ENCODE measurements at places on chromosomes 11 and 22.
A peak's percentile ranks its signal among the peaks of the same experiment; 100 is the strongest.

GRCh38 chr22:27267145-27267544, 534.4 kb downstream of the MN1 start:
- DNase-seq, result no peak

DNA sequence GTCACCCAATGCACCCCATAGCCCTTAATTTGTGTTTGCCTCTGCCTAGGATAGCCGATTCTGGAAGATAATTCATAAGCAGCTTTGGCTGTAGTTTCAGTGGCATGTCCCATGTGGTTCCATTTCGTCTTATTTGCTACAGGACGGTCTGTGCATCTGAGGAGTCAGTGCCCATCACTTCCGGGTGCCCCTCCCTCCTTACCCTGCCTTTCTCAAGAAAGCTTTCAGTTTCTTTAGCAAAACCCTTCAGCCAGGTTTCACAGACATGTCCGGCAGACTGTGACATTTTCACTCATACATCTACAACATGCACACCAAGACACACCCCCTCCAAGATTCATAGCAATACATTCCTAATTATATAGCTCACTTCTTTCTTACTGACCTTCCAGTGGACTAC, 14.3 kb downstream of the TP53AIP1 start:
- DNase-seq, result peak; percentile 19

- no peak for DNase-seq
Observed at GRCh38 chr11:77636731-77637344, 756 bp downstream of the CLNS1A start.

DNA sequence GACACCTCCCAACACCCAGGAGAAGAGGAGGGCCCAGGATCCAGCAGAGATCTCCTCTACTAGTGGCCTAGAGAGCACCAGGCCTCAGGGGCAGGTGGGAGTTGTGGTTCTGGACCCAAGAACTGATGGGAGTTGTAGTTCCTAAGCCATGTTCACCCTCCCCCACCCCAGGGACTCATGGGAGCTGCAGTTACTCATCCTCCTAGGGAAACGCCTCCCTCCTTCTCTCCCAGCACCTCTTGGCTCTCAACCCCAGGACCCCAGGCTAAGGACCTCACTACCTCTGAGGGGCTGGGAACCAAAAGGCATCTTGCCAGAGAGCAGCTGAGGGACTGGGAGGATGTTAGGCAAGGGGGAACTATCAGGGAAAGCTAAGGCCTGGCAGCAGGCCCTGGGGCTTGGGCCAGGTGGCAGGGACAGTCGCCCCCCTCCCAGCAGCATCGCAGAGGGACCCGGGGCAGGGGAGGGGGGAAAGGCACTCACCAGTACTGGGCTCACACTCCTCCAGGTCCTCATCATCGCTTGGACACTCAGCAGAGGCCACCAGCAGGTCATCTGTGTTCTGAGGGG, 28.9 kb downstream of the SLC22A12 start:
- no peak for DNase-seq

DNA sequence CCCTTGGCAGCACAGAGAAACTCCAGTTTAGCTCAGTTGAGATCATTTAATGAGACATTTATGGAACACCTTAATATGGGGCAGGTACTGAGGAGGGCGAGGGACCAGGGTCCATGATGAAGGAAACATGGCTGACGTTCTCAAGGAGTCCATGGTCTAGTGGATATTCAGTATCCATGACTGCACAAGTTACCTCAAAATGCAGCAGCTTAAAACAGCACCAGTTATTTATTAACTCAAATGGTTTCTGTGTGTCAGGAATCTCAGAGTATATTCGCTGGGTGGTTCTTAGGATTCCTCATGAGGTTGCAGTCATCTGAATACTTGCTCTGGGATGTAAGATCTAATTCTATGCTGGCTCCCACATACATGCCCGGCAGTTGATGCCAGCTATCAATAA, 346.8 kb downstream of the LARGE1 start:
- no peak for DNase-seq

DNA sequence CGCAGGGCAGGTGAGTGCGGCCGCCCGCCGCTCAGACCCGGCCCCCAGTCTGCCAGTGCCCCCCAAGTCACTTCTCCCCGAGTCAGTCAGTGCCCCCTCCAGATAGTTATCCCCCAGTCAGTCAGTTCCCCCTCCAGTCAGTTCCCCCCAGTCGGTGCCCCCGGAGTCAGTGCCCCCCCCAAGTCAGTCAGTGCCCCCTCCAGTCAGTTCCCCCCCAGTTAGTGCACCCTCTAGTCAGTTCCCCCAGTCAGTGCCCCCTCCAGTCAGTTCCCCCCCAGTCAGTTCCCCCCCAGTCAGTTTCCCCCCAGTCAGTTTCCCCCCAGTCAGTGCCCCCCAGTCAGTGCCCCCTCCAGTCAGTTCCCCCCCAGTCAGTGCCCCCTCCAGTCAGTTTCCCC, 411 bp downstream of the PPP6R2 start:
- DNase-seq, result no peak

GRCh38 chr22:30371981-30372380, 15.2 kb downstream of the CCDC157 start:
- no peak for DNase-seq

DNA sequence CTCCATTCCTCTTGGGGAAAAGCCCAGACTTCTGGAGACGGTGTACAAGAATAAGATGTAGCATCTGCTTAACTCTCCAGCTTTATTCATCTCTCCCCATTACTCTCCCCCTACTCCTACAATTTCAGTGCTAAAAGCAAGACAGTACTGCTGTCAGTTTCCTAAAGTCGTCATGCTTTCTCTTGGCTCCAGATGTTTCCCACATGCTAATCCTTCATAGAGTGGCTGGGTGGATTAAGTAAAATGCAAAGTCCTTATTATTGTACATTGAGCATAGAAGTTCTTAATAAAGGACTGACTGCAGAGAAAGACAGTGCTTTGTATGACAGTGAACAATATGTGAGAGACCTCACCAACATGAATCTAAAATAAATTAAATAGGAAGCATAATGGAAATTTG, 142.2 kb upstream of the UBASH3B start:
- DNase-seq, result no peak

DNA sequence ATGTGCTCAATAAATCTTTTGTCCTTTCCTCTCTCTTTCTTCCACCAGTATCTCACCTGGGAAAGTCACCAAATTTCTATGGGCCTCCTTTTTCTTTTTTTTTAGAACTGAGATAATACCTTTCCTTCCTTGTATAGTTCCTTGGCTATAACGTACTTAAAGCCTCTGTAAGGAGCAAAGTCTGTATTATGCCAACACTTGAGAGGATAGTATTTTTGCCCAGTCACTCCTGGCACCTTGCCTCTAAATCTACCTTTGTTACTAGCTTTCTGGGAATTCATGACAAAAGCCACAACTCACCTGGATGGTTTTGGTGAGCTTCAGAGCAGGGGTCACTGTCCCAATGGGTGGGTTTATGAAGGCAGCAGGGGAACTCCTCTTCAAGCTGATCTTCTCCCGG, 12.2 kb downstream of the POLDIP3 start:
- no peak for DNase-seq

DNA sequence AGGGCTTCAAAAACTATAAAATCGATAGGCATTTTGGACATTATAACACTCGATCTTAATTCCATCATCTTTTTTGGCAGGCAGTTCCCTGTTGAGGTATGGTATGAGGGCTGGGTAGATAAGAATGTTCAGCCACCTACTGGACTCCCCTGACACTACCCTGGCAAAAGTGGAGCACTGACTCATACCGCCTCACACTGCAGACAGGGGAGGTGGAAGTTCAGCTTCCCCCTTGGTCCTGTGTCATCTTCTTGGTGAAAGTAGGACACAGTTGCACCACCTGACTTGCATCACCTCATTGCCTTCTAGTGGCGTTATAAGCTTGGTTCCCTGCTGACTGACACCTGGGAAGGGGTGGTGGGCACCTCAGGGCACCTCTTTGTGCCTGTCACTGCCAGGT, 30.4 kb downstream of the PAAF1 start:
- DNase-seq, result peak; percentile 1

GRCh38 chr11:77301510-77301909, at the start of gene GDPD4:
Gene GDPD4 (minus strand): TSS chr11:77301686. CDS start chr11:77285137, 16,549 bp downstream.
- no peak for DNase-seq

- DNase-seq, result no peak
Observed at GRCh38 chr11:21631991-21632390, 560.9 kb upstream of the ANO5 start.

- DNase-seq, result no peak
Observed at GRCh38 chr11:120180551-120181232, 30.1 kb upstream of the OAF start.

- DNase-seq, result peak; percentile 54
Observed at GRCh38 chr11:83249972-83250593, 36.1 kb downstream of the CCDC90B start.

DNA sequence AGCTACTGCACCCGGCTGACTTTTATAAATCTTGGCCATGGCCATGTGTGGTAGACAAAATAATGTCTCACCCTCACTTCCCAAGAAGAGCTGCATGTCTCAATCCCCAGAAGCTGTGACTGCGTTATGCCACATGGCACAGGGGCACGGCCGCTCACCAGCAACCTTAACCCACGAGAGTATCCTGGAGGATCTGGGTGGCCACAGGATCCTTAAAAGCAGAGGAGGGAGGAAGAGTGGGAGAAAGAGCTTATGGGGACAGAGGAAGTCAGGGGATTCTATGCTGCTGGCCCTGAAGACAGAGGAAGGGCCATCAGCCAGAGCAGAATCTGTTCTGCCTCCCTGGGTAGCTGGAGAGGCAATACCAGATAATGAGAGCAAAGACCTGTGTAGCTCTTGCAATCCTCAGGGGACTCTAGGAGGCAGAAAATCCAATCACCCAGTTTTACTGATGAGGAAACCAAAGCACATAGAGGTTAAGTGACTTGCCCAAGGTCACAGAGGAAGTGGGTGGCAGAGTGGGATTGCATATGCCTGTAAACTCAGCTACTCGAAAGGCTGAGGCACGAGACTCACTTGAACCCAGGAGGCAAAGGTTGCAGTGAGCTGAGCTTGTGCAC, 55.3 kb downstream of the CELSR1 start:
- no peak for DNase-seq

GRCh38 chr11:128642571-128642970, 51.3 kb upstream of the FLI1 start:
- no peak for DNase-seq

DNA sequence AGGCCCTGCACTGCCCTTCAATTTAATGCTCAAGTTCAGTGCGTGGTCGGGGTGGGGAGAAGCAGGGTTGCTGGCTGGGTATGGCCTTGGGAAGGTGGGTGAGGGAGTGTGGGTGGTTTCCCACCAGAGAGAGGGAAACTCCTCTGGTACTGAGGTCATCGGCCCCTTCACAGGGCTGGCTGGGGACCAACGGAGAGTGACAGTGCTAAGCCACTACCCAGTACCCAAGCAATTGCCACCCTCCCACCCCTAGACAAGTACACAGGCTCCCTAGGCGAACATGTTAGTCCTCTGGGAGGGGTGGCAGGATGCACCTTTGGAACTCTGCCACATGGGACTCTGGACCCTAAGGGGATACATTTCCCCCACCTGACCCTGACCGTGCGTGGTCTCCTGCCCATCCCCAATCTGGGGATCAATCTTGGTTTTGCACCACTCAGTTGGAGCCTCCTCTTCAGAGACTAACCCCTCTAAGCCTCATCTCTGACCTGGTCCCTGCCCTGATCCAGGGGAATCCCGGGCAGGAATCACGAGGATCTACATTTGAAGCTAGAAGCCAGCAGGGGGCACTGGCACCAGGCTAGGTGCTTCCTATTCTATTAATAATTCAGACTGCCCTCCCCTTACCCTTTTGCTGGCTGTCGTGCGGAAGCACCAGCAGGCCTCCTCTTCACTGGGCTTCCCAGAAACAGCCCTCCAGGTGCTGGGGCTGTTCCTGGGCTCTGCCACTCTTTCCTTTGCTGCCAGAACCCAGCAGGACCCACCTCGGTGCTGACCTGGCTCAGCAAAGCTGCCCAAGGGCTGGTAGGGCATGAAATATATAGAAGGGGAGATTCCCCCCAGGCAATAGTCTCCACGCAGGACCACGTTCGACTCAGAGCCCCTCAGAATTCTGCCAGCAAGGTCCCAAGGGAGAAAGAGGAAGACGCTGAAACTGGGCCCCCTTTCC, 377.7 kb downstream of the TENM4 start:
- DNase-seq, result no peak

- DNase-seq, result no peak
Observed at GRCh38 chr11:1041149-1041467, 4.6 kb upstream of the MUC6 start.

GRCh38 chr11:115144014-115144413, 360.2 kb downstream of the CADM1 start:
- DNase-seq, result no peak

DNA sequence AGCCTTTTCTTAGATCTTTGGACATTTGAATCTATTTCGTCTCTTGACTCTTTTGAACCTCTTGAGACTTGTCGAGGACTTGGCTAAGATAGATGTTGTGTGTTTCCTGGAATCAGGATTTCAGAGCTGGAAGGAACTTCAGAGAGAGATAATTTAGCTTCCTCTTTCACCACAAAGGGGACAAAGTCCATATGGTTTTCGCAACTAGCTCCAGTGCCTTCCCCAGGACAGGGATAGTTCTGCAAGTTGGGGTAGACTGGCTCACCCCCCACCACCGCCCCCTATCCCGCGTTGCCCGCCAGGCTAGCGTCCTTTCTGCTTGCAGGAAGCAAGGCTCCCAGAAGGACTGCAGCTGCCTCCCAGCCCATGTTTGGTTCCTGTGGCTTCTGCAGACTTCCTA, 75.7 kb upstream of the MYO18B start:
- no peak for DNase-seq

GRCh38 chr11:20064961-20065405, 95.3 kb downstream of the DBX1 start:
- DNase-seq, result no peak

- no peak for DNase-seq
Observed at GRCh38 chr11:73359930-73360742, 16.1 kb upstream of the RELT start.

- DNase-seq, result no peak
Observed at GRCh38 chr11:66493130-66493529, 12.9 kb downstream of the DPP3 start.

- DNase-seq, result no peak
Observed at GRCh38 chr11:36736103-36736502, 138.1 kb upstream of the RAG2 start.

DNA sequence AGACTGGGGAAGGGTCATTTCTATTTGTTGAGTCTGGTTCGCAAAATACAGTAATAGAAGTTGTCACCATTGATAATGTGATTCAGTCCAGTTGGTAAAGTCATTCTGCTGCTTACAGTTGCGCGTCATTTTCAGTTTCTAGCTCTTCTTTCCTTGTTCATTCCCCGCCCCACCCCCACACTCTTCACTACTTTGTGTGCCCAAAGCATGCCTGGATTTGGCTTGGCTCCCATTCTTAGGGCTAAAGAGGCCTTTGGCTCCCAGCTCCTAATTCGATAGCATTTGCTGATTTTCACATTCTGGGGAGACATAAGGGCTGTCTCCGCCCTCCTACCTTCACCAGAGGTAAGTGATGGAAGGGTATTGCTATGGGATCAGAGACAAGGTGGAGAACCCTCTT, 43.0 kb downstream of the CECR2 start:
- no peak for DNase-seq

GRCh38 chr11:126548581-126549550, 193.4 kb downstream of the ST3GAL4 start:
- DNase-seq, result no peak
